Fibroblast of upper back skin (primary cell): ENCODE measurements at places on chromosomes 11 and 22.

GRCh38 chr11:130653838-130654636, 205.6 kb downstream of the ADAMTS15 start:
- no peak for DNase-seq

GRCh38 chr22:42747701-42748513, 27.2 kb upstream of the A4GALT start:
- DNase-seq, result peak; percentile 82

DNA sequence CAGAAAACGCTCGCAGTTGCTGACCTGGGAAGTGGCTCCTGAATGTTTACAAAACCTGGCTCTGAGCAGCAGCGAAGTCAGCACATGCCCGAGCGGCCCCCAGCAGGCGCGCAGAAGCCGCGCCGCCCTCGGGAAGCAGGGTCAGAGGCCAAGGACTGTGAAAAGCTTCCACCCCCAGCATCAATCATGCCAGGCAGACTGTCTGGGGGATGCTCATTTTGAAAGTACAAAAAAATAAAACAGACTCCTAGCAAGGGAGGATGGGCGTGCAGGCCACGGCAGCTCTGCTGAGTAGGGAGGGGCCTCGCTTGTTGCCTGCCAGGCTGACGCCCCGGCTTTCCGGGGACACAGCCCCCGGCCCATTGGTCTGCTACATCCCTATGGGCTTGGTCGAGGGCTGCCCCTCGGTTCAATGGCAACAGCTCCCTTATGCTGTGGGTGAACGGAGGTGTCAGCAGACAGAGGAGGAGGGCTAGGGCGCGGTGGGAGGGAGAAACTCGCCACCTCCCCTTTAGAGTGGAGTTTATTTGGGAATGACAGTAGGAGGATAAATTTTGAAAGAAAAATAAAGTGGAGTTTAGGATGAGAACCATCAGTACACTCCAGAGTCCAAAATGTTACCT, 37.7 kb upstream of the GNB1L start:
- DNase-seq, result peak; percentile 51

GRCh38 chr11:33258631-33259205, 1.5 kb downstream of the HIPK3 start:
- DNase-seq, result no peak

DNA sequence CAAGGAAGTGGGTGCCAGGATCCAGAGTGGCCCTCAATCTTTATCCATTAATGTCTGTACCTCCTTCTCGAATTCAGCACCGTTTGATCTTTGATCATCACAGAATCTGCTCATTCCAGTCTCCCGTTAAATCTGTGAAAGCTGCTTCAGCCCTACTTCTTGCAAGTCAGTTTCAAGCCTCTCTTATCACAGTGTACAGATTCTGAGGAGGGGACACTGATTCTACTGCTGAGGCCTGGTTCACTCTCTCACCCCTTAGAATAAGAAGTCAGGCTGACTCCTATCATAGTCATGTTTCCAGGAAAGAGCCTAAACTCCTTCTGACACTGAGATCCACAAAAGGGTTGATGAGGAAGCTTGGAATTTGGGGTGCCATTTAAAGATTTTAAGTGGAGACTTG, 39.0 kb downstream of the MAML2 start:
- no peak for DNase-seq
